ENCODE measurements at places on chromosomes 3 and 15.

DNA sequence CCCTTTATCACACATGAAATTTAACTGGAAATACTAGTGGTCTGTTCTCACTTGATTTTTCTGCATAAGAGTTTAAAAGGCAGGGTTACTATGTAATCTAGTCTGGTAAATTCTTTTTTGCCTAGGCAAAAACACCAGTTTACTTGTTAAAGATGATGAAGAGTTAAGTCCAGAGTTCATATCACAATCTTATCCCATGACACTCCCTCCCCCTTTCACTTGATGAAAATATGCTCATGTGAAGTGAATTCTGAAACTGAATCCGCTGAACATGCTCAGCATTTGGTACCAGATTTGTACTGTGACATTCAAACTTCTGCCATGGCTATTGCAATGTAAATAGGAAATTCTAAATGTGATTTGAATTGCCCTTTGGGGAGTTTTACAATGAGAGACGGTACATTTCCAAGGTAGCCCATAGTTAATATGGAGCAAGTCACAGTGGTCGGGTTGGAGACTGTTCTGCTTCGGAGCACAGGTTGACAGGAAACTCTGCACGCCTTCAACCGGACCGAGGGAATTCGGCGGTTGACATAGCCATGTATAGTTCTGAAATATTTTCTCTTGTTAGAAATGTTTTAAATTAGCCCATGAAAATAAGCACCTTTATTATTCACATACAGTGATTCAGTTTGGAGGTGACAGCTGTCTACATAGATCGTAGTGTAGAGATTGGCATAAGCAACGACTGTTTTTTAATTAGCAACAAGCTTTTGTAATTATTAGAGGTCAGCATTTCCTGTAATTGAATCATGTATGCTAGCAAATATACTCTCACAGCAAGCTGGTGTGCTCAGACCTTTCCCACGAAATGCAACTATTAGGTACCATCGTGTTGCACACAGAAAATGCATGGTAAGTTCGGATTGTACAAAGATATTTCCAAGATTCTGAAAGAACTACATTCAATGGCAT, 768.6 kb upstream of the GOLIM4 start:
- no peak for DNase-seq

DNA sequence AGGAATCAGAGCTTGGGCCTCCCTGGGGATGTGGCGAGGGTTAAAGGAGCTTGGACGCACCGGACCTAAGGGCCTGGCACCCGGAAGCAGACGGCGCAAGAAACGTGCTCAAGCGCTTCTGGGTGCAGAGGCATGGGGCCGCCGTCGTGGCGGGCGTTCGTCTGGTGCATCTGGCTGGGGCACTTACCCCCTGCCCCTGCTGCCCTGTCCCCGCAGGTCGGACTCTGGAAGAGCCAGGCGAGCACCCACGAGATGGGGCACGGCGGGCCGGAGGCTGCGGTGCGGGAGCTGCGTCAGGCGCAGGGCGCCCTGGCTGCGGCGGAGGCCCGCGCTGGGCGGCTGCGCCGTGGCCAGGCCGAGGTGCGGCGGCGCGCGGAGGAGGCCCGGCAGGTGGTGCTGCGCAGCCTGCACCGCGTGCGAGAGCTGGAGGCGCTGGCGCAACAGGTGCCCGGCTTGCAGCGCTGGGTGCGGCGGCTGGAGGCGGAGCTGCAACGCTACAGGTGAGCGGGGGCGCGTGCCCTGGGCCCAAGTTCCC, 2.5 kb downstream of the EFCC1 start:
- no peak for DNase-seq

DNA sequence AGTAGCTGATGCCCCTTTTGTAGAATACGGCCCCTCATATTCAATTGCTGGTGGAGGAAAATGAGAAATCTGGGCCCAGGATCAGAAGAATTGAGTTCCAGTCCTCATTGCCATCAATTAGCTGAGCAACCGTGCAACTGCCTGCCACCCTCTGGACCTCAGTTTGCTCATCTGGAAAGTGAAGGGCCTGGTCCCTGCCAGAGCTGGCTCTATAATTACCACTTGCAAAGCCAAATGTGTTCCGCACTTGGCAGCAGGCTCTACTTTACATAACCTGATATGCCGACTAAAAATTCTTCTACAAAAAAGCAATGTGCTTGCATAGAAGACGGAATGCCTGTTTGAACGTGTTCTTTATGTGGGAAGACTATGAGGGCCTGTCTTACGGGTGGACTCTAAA, 8.6 kb upstream of the ITGB5 start:
- no peak for DNase-seq

- peak; percentile 4 for DNase-seq
Observed at GRCh38 chr3:43455233-43455632, 166.6 kb downstream of the ANO10 start.

- no peak for DNase-seq
Observed at GRCh38 chr3:4977001-4977852, 2.0 kb upstream of the BHLHE40 start.

DNA sequence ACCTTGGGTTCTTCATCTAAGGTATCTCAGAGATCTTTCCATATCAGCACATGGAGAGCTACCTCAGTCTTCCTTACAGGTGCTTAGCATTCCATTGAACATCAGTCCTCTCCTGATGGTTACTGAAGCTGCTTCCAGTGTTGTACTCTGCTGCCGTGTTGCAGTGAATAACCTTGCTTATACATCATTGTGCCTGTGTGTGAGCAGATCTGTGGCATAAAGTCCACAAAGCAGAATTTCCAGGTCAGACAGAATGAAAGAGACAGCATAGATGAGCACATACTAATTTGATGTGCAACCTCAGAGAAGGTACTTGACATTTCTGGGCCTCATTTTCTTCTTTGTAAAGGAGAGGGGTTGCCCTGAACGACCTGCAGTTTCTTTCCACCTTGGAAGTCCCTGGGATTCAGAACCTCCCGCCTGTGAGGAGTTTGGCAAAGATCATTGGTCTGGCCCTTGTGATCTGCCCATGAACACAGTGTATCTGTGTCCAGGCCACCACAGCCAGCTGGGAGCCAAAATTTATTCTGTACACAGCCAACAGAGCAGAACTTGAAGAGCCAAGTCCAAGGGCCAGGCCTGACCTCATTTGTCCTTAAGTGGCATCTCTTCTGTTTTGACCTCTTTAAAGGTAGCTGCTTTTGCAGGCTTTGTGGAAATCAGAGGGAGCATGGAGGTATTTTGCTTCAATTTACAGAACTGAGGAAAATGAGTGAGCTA, 57.2 kb upstream of the SLC7A14 start:
- DNase-seq = no peak
